RWPE1 (cell line): ENCODE measurements at places on chromosomes 12 and 14.

DNA sequence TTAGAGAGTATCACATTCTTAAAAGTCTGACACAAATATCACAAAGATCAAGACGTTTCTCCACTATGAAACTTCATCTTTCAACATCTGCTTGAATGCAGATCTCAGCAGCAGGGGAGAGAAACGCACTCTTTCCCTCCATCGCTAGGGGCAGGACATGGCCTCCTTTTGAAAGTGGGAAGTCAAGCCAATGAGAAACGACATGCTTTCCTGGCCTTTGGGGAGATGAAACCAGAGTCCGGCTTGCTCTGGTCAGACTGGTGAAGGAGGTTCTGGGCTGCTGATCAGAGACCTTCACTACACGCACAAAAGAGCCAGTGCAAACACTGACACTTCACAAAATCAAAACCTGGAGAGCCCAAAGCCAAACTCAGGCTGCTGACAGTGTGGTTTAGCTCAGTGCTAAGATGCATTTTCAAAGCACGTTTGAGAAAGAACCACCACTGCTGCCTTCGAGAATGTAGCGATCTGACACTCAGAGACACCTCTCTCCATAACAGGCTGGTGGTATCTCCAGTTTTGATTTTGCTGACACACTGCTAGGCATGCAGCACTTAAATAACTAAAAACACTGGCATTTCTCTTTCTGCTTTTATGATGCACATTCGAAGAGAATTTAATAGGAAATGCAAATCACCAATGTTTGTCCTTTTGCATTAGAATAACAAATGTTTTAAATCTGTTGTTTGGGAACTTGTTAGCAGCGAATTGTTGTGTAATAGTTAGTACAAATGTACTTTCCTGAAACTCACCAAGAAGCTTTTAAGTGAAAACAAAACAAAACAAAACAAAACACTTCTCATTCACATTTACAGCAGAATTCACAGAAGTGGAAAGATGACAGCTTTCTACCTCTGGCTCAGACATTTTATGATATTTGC, 93.9 kb upstream of the OVCH1 start:
- DNase-seq, result no peak

GRCh38 chr12:105725054-105725453, 394.6 kb downstream of the C12orf75 start:
- no peak for DNase-seq

- DNase-seq, result no peak
Observed at GRCh38 chr12:75360920-75361319, 26.4 kb downstream of the GLIPR1L1 start.

GRCh38 chr14:103657471-103657870, 28.5 kb downstream of the KLC1 start:
- no peak for DNase-seq

DNA sequence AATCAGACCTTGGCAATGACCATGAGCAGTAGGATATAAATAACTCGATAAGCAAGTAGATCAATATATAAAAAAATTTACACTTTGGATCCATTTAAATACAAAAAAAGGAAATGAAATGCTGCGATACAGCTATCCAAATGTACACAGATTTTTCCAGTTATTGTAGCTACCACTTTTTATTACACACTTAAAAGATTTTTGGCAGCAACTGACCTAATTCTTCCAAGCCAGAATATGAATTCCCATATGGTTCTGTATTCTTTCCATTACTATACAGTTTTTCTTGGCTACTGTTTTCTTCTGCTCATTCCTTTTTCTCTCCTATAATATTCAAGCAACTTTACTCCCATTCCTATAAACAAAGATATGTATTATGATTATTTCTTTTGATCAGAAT, 52.2 kb downstream of the TMTC1 start:
- no peak for DNase-seq

DNA sequence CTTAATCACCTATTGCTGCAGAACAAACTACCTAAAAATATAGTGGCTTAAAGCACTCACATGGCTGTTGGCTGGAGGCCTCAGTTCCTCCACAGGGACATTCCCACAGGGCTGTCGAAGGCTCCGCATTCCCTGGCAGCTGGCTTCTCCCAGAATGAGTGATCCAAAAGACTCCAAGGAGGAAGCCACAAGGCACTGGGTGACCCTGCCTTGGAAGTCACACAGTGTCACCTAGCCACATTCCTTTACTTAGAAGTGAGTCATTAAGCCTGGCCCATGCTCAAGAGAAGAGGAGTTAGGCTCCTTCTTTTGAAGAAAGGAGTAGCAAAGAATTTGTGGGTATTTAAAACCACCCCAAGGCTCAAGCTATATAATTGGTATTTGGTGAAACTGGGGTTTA, 63.9 kb upstream of the MAP1LC3B2 start:
- no peak for DNase-seq

- no peak for DNase-seq
Observed at GRCh38 chr12:71057330-71057729, 100.5 kb downstream of the TSPAN8 start.

DNA sequence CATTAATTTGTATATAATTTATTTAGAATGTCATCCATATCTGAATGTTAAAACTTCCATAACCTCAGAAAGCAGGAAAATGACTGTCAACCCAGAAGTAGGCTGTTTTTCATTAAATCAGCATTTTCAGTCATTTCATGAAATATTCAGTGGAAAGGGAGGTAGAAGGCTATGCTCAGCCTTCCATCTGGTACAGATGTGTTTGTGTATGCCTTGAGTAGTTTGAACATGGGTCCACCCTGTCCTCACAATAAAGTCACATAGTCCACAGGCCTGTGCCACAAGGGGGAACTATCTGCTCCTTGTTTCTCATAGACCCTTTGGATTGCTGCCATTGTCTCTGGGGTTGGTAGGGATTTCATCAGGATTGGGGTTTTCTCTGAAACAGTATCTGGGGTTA, 9.1 kb downstream of the LACRT start:
- DNase-seq, result no peak

DNA sequence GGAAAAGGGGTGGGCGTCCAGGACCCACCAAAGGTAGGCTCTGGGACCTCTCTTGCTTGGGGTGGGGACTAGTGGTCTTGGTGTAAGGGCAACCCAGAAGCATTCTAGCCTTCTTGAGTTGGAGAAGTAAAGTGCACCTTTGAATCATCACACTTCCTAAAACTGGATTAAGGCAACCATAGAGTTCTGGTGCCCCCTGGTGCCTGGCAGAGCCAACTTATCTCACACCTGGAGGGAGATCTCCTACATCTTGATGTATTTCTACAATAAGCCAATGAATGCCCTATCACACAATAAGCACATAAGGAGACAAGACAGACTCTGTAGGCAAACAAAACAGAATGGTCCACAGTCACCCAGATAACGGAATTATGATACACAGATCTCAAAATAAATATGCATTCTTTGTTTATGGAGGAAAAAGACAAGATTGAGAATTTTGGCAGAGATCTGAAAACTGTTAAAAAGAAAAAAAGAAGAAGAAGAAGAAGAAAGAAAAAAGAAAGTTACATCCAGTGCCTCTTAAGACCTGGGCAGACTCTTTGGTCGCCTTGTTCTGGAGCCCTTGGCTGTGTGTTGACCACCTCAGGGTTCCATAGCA, 95.9 kb upstream of the PPP2R5C start:
- peak; percentile 70 for DNase-seq

- no peak for DNase-seq
Observed at GRCh38 chr12:104695453-104696148, 238.9 kb downstream of the CHST11 start.

GRCh38 chr14:79332504-79333197, 878.7 kb downstream of the DIO2 start:
- no peak for DNase-seq

DNA sequence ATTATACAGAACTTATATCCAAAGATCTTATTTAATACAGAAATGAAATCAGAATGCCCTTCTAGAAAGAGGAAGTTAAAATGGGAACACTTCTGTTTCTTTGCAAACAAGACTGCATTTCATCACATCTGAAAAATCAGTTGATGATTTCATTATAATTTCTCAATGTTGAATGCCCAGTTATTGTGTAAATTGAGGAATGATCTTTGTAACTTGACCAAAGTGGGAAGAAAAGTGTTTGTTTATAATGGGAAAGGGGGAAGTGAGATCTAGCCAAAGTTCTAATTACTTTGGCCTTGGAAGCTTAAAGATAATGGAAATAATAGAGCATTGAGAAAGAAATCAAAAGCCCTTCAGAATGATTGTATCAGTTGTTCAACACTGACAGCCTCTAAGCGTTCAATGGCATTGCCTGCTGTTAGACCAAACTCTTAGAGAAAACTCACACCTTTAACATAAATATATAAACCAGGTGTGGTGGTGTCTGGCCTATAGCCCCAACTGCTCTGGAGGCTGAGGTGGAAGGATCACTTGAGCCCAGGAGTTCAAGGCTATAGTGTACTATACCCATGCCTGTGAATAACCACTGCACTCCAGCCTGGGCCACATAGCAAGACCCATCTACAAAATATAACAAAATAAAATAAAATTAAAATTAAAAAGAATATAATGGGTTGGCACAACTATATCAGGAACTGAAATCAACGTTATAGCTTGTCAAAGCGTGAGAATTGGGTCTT, 9.9 kb upstream of the LYZ start:
- no peak for DNase-seq

DNA sequence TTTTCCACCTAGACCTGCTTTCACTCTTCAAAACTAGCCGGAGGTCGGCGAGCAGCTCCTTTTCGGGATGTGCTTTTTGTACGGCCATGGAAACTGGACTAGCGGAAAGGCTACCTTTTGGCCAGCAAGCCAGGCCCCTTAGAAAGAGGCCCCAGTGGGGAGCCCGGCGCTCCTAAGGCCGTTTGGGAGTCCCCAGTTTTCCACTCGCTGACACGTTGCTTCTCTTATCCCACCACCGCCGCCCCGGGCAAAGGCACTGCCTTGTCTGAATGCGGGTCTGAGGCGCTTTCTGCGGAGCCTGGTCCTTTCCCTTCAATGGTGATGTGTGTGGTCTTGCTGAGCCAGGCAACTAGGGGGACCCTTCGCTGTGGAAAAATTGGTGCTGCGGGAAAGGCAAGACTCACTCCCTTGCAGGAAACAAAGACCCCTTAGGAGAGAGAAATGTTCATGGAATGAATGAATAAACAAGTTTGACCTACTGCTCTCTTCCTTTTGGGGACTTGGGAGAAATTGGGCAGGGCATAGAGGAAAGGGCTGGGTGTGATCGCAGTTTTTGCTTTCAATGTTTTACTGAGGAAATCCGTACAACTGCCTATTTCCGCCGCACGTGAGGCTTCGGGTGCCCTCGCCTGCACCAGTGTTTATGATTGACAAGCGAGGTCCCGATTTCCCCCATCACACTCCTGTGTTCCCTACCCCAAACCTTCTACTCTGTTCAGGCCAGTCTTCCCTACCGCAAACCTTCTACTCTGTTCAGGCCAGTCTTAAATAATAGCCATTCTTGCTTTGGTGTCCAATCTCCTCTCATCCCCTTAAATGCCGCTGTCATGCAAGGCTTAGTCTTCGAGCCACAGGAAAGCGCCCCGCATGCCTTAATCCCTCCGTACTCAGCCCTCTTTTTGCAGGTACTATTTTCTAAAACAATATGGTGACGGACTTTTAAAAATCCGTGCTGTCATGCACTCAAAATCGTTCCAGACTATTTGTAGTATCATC, 1.0 kb upstream of the SLC38A2 start:
- peak; percentile 48 for DNase-seq

GRCh38 chr12:57195611-57196371, 20.8 kb upstream of the NXPH4 start:
- no peak for DNase-seq

GRCh38 chr14:93953263-93953662, 23.1 kb downstream of the ASB2 start:
- no peak for DNase-seq

- no peak for DNase-seq
Observed at GRCh38 chr12:95083938-95084337, 10.5 kb upstream of the NR2C1 start.

- no peak for DNase-seq
Observed at GRCh38 chr12:4107911-4108697, 165.5 kb upstream of the CCND2 start.
